NCI-H1417 (cell line): ENCODE measurements at places on chromosomes 16 and 17.
A peak's percentile ranks its signal among the peaks of the same experiment; 100 is the strongest.

GRCh38 chr16:12086822-12087221 lies 110.3 kb downstream of the SNX29 start:
- no peak for DNase-seq

GRCh38 chr16:23960081-23960885 lies 124.5 kb downstream of the PRKCB start:
- DNase-seq = no peak

DNA sequence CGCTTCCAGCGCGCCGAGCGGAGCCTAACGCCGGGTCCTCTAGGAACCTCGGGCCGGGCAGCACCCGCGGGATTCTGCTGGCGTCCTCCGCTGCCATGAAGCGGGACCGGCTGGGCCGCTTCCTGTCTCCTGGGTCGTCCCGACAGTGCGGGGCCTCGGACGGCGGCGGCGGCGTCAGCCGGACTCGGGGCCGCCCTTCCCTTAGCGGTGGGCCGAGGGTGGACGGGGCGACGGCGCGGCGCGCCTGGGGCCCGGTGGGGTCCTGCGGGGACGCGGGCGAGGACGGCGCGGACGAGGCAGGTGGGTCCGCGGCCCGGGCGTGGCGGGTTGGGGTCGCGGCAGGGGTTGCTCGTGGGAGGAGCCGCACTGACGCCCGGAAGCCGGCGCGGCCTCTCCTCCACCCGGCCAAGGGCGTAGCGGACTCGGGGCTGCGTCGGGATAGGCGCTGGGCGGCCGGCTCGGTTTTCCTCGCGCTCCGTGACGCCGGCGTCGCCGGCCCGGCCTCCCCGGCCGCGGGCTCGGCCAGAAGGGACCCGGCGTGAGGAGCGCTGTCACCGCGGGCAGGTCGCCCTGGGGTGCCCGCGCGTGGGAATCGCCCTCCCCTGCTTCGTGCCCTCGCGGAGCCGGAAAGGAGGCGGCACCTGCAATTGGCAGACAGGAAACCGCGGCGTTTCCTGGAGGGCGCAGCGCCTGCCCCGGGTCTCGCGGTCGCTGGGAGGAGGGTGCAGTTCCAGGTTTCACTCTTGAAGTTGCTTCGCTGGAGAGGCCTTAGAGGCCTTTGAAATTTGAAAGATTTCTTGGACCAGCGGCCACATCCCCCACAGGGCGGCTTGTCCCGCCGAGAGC lies 432 bp downstream of the ZNF276 start:
- peak; percentile 73 for DNase-seq

DNA sequence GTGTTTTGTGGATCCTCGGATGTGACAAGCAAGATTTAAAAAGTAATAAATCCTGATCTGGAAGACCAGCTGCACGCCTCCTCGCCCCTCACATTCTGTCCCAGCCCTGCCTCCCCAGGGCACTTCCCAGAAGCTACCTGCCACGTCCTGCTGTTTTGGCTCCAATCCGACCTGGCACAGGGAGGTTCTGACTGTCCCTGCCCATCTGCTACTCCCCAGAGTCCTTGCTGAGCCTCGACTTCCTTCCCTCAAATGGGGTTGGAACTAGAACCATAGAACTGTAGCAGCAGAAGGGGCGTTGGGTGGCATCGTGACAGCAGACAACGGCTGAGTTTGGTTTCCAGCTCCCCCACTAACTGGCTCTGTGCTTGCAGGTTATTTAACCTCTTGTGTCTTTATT lies 71.7 kb downstream of the RPH3AL start:
- DNase-seq = no peak

DNA sequence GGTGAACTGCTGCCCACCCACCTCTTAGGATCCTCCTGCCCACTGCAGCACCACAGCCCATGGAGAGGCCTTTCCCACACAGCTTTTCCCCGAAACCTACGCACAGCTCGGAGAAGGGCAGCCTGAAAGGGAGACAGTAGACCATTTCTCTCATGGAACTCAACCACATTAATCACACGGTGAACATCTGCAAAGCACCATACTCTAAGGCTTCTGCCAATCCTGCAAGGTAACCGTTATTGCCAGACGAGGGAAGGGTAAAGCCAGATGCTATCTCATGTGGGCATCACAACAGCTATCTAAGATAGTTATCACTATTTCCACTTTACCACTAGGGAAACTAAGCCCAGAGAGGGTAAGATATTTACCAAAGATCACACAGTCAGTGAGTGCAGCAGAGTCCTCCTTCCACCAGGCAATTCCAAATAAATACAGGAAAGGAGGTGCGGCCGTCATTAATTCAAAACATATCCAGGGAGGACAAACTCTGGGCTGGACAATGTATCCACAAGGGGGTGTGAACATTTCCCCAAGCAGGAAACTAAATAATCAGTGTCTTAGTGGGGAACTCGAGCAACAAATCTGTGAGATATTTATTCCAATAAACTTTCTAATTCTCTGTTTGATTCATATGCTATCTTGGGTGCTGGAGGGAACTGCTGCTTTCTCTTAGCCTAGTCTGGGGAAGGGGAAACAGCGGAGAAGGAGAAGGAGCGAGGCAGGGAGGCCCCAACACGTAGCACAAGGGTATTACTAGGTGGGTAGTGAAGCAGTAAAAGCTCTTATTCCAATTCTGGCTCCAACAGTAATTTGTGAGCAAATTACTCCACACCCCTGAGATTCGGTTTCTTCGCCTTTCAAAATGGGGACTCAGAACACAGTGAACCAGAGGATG lies 723 bp downstream of the TMEM186 start:
- no peak for DNase-seq

GRCh38 chr17:73797594-73798110 lies 153.4 kb upstream of the SDK2 start:
- no peak for DNase-seq

- DNase-seq = no peak
Observed at GRCh38 chr16:8872967-8873865, 4.4 kb upstream of the CARHSP1 start.

GRCh38 chr17:2194889-2195335 lies 108.7 kb downstream of the SMG6 start:
- peak; percentile 45 for DNase-seq

DNA sequence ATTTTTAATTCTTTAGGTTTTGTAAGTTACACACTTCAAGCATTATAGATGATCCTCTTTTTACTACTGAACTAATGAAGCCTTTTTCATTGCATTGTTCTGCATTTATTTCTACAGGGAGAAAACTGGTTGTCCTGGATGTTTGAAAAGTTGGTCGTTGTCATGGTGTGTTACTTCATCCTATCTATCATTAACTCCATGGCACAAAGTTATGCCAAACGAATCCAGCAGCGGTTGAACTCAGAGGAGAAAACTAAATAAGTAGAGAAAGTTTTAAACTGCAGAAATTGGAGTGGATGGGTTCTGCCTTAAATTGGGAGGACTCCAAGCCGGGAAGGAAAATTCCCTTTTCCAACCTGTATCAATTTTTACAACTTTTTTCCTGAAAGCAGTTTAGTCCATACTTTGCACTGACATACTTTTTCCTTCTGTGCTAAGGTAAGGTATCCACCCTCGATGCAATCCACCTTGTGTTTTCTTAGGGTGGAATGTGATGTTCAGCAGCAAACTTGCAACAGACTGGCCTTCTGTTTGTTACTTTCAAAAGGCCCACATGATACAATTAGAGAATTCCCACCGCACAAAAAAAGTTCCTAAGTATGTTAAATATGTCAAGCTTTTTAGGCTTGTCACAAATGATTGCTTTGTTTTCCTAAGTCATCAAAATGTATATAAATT lies 53.0 kb downstream of the TUBD1 start:
- DNase-seq = no peak

DNA sequence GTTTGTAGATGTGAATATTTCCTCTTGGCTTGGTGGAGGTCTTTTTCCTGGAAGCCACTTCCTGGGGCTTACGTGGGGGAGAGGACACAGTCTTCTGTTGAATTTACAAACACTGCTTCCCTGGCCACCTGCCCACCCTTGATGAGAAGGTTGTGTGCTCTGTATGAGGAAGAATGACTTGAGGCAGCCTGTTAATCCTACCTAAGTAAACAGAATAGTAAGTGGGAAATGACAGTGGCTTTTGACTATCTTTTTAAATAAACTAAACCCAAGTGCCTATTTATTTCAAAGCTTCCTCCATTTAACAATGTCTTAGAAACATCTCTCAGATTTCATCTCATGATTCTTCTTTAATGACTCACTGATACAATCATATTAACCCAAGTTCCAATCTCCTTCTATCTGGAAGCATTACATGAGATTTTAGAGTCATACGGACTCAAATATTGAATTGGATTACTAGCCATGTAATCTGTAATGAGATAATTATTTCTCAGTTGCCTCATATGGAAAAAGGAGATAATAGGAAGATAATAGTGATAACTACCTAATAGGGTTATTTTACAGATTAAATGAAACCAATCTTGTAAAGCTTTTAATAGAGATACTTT lies 96.6 kb upstream of the SMIM36 start:
- no peak for DNase-seq

DNA sequence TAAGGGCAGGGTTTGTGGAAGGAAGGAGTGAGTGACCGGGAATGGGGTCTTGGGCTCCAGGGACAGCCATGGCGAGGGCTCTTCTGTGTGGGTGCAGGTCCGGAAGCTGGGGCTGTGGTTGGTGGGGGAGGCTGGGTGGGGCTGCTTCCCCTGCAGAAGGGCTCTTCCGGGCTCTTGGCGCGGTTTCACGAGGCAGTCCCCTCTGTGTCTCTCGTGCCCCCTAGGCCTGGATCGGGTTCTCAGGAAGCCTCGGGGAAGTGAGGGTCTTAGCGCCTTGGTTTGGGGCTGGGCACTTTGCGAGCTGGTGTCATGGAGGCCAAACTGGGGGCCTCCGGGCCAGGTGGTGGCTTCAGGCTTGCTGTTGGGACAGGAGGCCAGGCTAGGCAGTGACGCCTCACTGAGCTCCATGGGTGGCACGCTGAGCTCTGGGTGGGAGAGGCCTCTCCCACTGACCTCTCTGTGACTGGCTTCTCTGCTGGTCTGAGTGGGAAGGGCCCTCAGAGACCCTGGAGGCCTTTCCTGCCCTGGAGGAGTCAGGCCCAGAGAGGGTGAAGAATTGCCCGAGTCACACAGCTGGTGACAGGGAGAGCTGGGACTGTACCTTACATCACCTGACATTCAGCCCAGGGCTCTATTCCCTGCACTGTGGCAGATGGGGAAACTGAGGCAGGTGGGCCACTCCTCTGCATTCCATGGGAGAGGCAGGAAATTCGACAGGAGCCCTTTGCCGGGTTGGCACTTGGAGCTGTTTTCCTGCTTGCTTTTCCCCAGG lies 8.2 kb downstream of the ADCY7 start:
- DNase-seq = no peak

- DNase-seq = no peak
Observed at GRCh38 chr16:3949946-3950342, 69.4 kb upstream of the CREBBP start.

DNA sequence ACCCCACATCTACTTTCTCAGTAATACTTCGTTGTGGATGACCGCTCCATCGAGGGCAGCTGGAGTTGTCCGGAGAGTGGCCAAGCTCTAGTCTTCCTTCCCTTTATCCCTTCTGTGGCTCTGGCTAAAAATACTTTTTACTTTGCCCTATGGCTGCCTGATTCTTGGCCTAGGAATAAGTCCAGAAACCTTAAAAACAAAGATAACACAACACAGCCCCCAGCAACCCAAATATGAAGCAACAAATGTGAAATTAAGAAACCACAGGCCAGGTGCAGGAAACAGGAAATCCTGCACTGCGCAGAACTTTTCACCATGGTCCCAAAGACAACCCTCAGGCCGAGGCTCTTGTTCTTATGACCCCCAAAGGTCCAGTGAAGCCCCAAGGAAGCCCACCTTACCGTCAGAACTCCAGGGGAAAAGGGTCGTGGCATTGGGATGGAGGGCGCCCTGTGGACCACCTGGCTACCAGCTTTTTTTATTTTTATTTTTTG lies 26.0 kb downstream of the TK2 start:
- no peak for DNase-seq

- DNase-seq = no peak
Observed at GRCh38 chr17:55572139-55572538, 60.9 kb upstream of the SMIM36 start.

DNA sequence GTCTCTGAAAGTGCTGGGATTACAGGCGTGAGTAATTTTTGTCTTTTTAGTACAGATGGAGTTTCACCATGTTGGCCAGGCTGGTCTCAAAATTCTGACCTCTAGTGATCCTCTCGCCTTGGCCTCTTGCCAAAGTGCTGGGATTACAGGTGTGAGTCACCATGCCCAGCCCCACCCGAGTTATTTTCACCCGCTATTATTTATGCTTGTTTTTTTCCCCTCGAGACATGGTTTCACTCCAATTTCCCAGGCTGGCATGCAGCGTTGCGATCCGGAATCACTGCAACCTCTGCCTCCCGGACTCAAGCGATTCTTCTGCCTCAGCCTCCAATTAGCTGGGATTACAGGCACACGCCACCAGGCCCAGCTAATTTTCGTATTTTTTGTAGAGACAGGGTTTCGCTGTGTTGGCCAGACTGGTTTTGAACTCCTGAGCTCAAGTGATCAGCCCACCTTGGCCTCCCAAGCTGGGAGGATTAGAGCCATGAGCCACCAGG lies 9.2 kb downstream of the RPL23 start:
- no peak for DNase-seq

- no peak for DNase-seq
Observed at GRCh38 chr16:476039-476438, 50.6 kb downstream of the RAB11FIP3 start.

- no peak for DNase-seq
Observed at GRCh38 chr16:11342021-11342855, 3.0 kb upstream of the RMI2 start.

- no peak for DNase-seq
Observed at GRCh38 chr16:31513126-31513525, 4.9 kb upstream of the RUSF1 start.

- no peak for DNase-seq
Observed at GRCh38 chr17:75571197-75571884, 16.3 kb upstream of the MYO15B start.

DNA sequence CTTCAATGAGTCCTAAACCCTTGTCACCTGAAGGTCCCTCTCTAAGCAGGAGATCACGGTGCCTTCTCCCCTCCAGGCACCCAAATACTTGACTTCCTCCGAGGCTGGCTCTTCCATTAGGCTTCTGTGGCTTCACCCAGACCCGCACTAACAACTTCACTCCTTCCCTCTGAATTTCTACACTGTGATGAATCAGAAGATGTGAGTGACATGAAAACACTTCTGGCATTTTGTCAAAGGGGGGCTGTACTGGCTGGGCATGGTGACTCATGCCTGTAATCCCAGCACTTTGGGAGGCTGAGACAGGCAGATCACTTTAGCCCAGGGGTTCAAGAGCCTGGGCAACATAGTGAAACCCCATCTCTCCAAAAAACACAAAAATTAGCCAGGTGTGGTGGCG lies 72.6 kb upstream of the CNEP1R1 start:
- no peak for DNase-seq

GRCh38 chr16:23705517-23705902 lies 7.5 kb downstream of the ERN2 start:
- DNase-seq = no peak
